ENCODE measurements at places on chromosomes 2 and 18.

GRCh38 chr2:86035376-86035882 is 70.3 kb downstream of the POLR1A start:
- no peak for DNase-seq

DNA sequence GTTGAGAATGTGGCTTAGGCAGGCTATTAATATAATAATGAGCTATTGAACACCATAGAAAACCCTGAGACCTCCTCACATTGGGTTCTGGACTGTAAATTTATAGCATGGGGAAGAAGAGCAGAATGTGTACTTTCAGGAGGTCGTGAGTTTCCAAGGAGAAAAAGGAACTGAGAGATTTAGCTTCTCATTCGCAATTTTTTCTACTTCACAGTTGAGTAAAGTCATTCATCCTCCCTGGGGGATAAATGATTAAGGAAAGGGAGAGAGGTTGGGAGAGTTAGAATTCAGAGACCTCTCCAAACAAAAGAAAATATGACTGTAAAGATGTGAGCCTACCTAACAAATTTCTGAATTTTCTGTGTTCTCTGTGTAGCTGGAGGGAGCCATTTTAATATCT is 205.8 kb upstream of the CYRIA start:
- no peak for DNase-seq

- no peak for DNase-seq
Measured at GRCh38 chr2:166293984-166294383, 81.8 kb downstream of the SCN9A start.

- no peak for DNase-seq
Measured at GRCh38 chr2:11842336-11842735, 95.9 kb downstream of the LPIN1 start.

- DNase-seq, result no peak
Measured at GRCh38 chr2:106130251-106130998, 63.7 kb downstream of the UXS1 start.

DNA sequence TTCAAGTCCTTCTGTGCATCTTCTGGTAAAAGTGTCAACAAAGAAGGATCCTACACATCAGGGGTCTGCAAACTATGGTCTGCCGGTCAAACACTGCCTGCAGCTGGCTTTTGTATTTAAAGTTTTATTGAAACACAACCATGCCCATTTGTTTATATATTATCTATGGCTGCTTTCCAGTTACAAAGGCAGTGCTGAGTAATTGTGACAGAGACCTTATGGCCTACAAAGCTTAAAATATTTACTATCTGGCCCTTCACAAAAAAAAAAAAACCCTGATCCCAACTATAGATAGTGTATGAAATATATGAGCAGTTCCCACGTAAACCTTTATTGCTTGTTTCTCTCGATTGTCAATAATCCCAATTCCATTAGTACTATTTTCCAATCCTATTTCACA is 101.4 kb downstream of the RBMS1 start:
- DNase-seq, result no peak

- no peak for DNase-seq
Measured at GRCh38 chr2:240255811-240256703, 115.6 kb upstream of the OTOS start.

DNA sequence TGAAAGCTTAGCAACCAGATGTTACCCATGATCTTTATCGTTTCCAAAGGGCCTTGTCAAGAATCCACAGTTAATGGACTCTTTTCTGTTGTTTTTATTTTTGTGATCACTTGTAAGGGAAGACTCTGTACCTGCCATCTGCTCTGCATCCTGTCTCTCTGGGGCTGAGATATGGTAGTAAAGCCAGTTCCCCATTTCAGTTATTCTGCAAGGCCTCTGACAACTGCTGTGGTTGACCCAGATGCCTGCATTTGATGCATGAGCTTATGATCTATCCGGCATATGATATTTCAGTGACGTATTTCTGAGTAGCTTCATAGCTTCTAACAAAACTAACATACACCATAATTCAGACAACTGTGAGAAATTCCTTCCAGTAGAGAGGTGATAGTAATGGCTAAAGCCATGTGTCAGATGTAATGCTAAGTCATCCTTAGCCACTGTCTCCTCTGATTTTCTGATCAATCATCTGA is 105.1 kb downstream of the TPO start:
- DNase-seq, result no peak

DNA sequence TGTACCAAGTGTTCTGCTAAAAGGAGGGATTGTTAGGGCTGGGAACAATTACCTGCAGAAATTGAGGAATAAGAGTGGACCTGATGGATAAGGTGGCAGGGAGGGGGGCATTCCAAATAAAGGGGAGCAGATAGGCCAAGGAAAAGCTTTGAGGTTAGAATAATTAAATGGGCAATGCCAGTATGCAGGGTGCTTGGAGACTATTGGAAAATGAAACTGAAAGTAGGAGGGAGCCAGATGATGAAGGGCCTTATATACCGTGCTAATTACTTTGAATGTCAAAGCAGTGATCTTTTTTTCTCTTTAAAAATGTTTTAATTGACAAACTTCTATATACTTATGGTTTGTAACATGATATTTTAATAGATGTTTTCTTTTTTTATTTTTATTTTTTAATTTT is 42.9 kb downstream of the MMADHC start:
- DNase-seq, result no peak

- DNase-seq, result no peak
Measured at GRCh38 chr2:216777637-216778273, 82.1 kb downstream of the TNP1 start.
